ENCODE measurements at places on chromosomes 3 and 15. TPM values are rescaled to one million over a fixed set of nuclear protein-coding genes. Genes with fewer than 3 reads are reported as not detected.

The KLHL40 gene
- not detected for total RNA-seq

The CRYGS gene
- total RNA-seq, result 2.4 TPM

The SLC25A38 gene
- 16.6 TPM for total RNA-seq

The BRK1 gene
- total RNA-seq, result 89.8 TPM

The PLSCR2 gene
- total RNA-seq, result not detected

The PTH1R gene
- not detected for total RNA-seq

The ATP8B4 gene
- 0.42 TPM for total RNA-seq

The AMT gene
- 0.28 TPM for total RNA-seq

The TMEM207 gene
- total RNA-seq, result not detected

The AP3B2 gene
- total RNA-seq, result 0.23 TPM

The NEDD4 gene
- total RNA-seq, result 47.4 TPM

The FAM174B gene
- not detected for total RNA-seq

The TMC3 gene
- not detected for total RNA-seq

The SLC9A9 gene
- 2.8 TPM for total RNA-seq

The ALPK3 gene
- total RNA-seq, result 0.89 TPM

The UBXN7 gene
- total RNA-seq, result 25.1 TPM

The ANKRD34C gene
- total RNA-seq, result not detected

The LTF gene
- total RNA-seq, result not detected

The ITIH3 gene
- total RNA-seq, result not detected

The PP2D1 gene
- total RNA-seq, result not detected

The MYZAP gene
- under 0.01 TPM for total RNA-seq

The TRH gene
- total RNA-seq, result not detected

The FRG2C gene
- not detected for total RNA-seq

The ST3GAL6 gene
- 14.3 TPM for total RNA-seq

The SMAD6 gene
- 25.5 TPM for total RNA-seq

The MAP1A gene
- total RNA-seq, result 132 TPM

The FETUB gene
- total RNA-seq, result not detected

The SLC27A2 gene
- total RNA-seq, result 0.30 TPM

The ERICH6 gene
- total RNA-seq, result not detected

The ATRIP gene
- 4.2 TPM for total RNA-seq

The DAZL gene
- not detected for total RNA-seq

The GOLGA8S gene
- not detected for total RNA-seq

The DOCK3 gene
- total RNA-seq, result under 0.01 TPM

Measured in smooth muscle cell of the umbilical artery (primary cell).